ENCODE measurements at places on chromosomes 3 and 15.

DNA sequence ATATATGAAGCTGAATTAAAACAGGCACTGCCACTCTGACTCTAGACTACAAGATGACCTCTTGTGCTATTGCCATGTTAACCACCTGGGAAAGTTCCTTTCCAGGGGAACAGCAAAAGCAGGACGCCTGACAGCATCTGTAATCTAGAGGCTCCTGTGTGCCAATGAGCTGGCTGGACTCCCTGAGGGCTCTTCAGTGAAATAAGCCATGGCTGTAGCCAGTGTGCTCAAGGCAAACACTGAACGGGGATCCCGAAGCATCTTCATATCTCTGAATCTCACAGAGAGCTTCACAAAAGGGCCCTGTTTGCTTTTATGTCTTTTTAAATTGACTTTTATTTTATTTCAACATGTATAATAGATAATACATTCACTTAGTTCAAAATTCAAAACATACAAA lies 57.2 kb downstream of the BFSP2 start:
- DNase-seq: no peak

GRCh38 chr3:72536206-72536877 lies 311.9 kb downstream of the SHQ1 start:
- no peak for DNase-seq

- DNase-seq: no peak
Measured at GRCh38 chr3:79032686-79033318, 735.0 kb downstream of the ROBO1 start.

- DNase-seq: peak; percentile 83
Measured at GRCh38 chr15:85412956-85413854, 32.8 kb downstream of the AKAP13 start.

GRCh38 chr3:128453501-128454309 lies 13.0 kb downstream of the DNAJB8 start:
- no peak for DNase-seq

GRCh38 chr15:82186161-82186560 lies 76.4 kb downstream of the EFL1 start:
- DNase-seq: no peak

DNA sequence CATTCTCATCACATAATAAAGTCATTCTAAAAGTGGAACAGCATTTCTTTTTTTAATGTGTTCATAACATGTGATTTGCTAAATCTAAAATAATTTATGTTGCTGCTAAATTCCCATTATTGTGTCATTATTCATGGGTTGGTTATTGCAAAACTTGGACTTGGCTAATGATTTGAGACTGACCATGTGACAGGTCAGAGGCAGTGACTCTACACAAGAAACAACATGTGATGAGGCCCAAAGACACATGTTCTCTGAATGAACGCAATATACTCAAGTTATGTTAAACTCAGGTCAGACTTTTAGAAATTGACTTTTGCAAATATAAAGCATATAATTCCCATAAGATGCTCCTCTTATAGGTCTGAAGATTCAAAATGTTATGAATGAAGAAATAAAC lies 566.1 kb downstream of the TBL1XR1 start:
- DNase-seq: no peak

- no peak for DNase-seq
Measured at GRCh38 chr15:23424111-23424904, 22.7 kb downstream of the GOLGA6L2 start.

DNA sequence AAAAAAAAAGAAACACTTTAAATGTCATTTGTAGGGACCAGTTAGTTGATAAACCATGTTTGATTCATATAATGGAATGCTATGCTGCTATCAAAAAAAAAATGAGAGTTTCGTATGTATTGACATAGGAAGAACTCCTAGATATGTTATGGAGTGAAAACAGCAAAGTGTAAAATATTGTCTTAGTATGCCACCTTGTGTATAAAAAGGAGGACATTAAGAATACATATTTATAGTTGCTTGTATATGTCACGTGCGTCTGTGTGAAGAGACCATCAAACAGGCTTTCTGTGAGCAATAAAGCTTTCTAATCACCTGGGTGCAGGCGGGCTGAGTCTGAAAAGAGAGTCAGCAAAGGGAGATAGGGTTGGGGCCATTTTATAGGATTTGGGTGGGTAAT lies 39.5 kb downstream of the KBTBD8 start:
- DNase-seq: no peak

DNA sequence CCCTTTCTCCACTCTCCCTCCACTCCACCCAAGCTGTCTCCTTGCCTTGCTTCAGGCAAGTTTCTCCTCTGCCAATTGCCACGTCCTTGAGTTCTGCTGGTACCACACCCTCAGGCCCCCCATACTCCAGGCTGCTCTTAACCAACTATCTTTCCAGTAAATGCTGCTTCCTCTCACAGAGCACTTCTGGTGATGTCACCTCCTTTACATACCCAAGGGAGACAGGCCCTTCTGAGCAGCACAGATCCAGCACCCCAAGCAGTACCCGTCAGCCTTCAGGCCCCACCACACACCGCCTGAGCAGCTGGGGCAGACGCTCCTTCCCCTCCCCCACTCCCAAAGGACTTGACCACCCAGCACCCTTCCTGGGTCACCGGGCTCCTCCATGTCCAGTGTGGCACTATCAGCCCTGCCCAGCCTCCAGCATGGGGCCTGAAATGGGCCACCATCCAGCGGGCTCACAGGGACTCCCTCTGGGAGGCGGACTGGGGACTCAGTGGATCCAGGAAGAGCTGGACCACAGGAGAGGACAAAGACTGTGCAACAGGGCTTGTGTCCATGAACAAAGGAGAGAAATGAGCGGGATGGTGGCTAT lies 50.2 kb downstream of the KLF15 start:
- no peak for DNase-seq

GRCh38 chr15:93830221-93831080 lies 400.9 kb upstream of the MCTP2 start:
- no peak for DNase-seq

- no peak for DNase-seq
Measured at GRCh38 chr3:159751146-159751545, 237.5 kb upstream of the IL12A start.

GRCh38 chr15:90838544-90838943 lies 29.8 kb upstream of the FURIN start:
- peak; percentile 22 for DNase-seq

GRCh38 chr3:116038968-116039650 lies 406.2 kb downstream of the LSAMP start:
- DNase-seq: no peak

DNA sequence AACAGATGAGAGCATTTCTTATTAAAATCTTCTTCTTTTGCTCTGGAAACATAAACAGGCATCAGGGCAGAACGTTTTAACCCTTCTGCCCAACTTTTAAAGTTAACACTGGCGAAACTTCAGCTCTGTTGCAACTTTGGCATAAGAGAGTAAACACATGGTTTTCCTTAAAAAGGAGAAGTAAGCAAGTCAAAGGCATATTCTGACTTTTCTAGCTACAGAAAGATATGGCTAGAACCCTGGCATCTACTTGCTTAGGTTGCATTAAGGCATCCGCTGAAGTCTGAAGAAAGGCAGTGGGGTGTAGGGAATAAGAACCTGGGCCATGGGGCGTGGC lies 13.3 kb upstream of the IL16 start:
- no peak for DNase-seq

DNA sequence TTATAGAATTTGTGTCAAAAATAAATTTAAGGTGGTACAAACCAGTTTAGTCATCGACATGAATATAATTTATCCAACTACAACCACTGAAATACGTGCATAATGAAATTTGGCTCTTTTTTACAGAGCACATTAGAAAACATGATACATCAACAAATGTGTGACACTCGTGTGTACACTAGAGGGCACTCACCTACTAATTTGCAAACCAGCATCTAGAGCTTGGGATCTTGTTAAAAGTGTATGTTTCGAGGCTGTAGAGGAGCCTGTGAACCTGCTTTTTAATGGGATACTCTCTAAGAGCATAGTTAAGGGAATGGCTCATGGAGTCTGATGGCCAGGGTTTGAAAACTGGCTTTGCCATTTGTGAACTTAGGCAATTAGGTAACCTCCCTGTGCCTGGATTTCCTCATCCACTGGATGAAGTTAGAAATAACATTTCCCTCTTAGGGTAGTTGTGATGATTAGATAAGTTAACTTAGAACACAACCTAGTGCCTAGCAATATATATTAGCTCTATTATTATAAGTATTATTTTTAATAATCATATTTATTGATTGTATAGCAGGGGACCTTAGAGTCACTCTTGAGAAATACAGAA lies 8.8 kb upstream of the CPOX start:
- DNase-seq: peak; percentile 22

- no peak for DNase-seq
Measured at GRCh38 chr3:143551761-143552160, 296.5 kb downstream of the SLC9A9 start.

GRCh38 chr15:31402511-31403056 lies 75.9 kb downstream of the KLF13 start:
- DNase-seq: no peak

DNA sequence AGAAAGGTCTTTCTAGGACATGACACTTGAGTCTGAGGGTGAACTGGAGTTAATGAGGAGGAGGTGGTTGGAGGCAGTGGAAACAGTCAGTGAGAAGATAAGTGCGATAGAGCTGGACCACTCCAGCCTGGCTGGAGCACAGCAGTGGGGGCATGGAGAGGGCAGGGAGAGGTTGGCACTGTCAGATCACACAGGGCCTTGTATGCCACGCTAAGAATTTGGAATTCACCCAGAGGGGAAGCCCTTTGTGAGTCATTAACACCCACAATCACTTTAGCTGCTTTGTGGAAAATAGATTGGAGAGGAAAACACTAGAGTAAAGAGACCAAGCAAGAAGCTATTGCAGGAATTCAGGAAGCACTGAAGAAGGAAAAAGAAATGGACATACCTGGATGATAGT lies 83.3 kb downstream of the ZNF621 start:
- DNase-seq: no peak

Measured in stimulated activated CD4-positive, alpha-beta T cell treated with anti-CD3 and anti-CD28 coated beads, Interleukin-4, amount 100 ng/mL, for 24 hours (primary cell).